ENCODE measurements at places on chromosomes 16 and 17.

GRCh38 chr16:48833461-48833860 is 223.5 kb upstream of the N4BP1 start:
- no peak for DNase-seq

DNA sequence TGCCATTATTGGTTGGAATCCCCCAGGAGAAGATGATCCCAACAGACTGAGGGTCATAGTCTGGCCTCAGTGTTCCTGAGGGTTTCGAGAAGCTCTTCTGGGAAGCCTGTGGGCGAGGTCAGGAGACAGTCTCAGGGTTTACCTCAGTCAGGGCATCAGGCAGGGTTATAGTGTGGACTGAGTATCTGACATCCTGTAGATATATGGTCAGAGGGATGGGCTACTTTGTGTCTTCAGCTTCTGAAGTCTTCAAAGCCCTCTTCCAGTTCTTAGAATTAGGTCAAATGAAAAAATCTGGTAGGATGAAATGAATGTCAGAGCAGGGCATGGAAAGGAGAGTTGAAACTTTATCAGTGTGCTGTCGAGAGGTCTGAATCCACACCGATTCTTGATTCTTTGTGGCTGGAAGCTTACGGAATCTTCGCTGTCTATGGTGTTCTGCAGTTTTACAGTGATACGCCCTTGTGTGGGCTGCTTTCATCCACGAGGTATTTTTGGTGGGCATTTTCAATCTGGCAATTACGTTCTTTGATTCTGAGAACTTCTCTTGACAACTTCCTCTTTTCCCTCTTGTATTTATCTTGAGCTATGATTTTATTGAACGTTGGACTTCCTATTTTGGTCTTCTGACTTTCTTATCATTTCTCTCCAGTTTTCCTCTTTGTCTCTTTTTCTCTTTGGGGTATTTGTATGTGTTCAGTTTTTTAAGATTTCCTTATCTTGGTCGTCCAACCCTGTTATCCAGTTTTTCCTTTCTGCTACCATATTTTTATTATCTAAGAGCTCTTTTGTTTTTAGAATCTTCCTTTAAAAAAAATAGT is 30.4 kb downstream of the BPTF start:
- DNase-seq = no peak

DNA sequence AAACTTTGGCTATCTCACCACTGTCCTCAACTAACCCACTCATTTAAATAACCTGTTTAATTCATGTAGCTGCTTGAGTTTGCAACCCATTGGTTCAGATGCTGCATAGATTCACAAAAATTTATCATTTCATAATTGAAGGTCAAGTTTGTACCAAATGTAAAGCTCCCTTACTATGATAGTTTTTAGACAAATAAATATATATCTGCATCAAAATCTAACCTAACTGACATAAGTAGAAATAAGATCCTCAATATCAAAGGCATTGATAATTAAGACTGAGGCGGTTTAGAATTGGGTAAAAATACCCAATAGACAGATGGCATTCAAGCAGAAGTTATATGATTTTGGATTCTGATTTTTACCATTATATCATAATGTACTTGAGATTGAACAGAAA is 132.9 kb upstream of the NACA2 start:
- DNase-seq = no peak

DNA sequence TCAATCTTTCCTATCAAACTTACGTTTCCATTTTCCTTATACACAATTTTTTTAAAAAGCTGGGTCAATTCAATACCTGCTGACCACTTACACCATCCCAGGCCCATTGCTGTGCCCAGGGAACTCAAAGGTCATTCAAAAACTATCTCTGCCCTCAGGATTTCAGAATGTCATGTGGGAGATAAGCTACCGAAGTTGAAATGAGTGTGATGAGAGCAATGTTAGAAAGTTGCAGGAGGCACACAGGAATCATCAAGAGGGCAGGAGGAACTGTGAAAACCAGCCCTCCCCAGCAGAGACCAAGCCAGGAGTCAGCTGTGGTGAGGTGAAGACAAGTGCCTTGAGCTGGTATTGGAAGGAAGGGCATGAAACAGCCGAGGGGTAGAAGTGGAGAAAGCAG is 195.9 kb downstream of the HS3ST3A1 start:
- no peak for DNase-seq

GRCh38 chr17:37106049-37106448 is 157.3 kb downstream of the AATF start:
- DNase-seq = no peak

GRCh38 chr17:58411408-58411894 is 5.9 kb downstream of the RNF43 start:
- DNase-seq = no peak

- DNase-seq = no peak
These were observed 16.5 kb downstream of the KATNIP start for GRCh38 chr16:27566417-27566816.

- DNase-seq = no peak
These were observed 26.4 kb downstream of the EEF2K start for GRCh38 chr16:22232277-22233036.

GRCh38 chr17:1769822-1770477 is 8.1 kb downstream of the SERPINF1 start:
- DNase-seq = no peak

GRCh38 chr16:87435372-87436224 is 43.5 kb downstream of the MAP1LC3B start:
- no peak for DNase-seq

- no peak for DNase-seq
These were observed 41.8 kb downstream of the TANGO6 start for GRCh38 chr16:68884861-68885720.

DNA sequence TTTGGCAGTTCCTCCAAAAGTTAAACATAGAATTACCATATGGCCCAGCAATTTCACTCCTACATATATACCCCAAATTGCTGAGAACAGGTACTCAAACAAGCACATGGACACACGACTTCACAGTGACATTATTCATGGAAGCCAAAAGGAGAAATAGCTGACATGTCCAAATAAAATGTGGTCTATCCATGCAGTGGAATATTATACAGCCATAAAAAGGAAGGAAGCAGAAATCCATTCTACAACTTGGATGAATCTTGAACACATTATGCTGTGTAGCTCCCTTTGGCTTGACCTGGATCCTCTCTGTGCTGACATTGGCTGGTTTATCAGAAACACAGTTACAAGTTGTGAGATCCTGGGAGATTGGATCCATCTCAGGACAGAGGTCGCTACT is 370.9 kb upstream of the EEF2KMT start:
- DNase-seq = no peak

- DNase-seq = no peak
These were observed 79.3 kb downstream of the VMP1 start for GRCh38 chr17:59786536-59787319.

GRCh38 chr16:15907863-15908478 is 19.6 kb upstream of the CEP20 start:
- DNase-seq = no peak

DNA sequence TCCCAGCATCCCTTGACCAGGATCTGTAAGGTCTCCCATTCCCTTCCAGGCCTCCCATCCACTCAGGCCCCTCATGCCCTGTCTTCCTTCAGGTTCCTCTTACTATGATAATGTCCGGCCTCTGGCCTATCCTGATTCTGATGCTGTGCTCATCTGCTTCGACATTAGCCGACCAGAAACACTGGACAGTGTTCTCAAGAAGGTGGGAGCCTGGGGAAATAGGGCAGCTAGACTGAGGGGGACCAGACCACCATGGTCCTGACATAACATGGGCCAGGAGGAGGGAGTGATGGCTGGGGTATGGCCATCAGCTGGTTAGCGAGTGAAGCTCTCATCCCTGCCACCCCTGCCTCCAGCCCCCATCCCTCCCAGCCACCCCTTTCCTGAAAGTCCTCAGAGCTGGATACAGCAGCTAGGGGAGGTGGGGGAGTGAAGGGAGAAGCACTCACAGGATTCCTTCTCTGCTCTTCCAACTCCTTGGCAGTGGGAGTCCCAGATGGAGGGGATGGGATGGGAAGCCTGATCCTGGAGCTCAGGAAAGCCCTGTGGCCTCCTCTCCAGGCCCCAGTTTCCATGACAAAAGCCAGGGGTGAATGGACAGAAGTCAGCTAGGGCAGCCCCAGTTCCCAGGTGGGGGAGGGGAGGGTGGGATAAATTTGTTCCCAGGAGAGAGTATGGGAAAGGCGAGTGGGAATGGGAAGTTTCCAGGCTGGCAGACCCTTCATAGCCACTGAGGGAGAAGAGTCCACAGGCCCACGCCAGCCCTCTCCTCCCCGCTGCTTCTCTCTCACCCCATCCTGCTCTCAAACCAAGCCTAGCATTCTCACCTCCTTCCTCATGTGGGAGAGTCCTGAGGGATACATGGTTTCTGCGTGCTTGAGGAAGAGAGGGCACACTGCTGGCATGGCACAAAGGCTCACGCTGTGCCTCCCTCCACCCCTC is 2.3 kb downstream of the RND2 start:
- no peak for DNase-seq

DNA sequence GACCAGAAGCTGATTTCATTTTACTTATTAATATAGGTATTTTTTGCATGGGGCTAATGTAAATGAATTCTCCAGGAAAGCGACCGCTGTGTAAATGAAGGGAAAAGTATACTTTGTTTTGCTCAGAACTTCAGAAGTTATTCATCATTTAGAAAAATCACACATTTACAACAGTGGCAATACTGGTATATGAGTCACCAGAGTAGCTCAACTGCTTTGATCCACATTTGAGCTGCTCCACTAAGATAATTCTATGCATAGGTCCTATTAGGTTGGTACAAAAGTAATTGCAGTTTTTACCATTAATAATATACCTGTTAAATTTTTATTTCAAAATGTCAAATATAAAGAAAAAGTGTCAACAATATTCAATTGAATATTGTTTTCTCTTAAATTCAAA is 22.9 kb upstream of the DYNLRB2 start:
- no peak for DNase-seq

DNA sequence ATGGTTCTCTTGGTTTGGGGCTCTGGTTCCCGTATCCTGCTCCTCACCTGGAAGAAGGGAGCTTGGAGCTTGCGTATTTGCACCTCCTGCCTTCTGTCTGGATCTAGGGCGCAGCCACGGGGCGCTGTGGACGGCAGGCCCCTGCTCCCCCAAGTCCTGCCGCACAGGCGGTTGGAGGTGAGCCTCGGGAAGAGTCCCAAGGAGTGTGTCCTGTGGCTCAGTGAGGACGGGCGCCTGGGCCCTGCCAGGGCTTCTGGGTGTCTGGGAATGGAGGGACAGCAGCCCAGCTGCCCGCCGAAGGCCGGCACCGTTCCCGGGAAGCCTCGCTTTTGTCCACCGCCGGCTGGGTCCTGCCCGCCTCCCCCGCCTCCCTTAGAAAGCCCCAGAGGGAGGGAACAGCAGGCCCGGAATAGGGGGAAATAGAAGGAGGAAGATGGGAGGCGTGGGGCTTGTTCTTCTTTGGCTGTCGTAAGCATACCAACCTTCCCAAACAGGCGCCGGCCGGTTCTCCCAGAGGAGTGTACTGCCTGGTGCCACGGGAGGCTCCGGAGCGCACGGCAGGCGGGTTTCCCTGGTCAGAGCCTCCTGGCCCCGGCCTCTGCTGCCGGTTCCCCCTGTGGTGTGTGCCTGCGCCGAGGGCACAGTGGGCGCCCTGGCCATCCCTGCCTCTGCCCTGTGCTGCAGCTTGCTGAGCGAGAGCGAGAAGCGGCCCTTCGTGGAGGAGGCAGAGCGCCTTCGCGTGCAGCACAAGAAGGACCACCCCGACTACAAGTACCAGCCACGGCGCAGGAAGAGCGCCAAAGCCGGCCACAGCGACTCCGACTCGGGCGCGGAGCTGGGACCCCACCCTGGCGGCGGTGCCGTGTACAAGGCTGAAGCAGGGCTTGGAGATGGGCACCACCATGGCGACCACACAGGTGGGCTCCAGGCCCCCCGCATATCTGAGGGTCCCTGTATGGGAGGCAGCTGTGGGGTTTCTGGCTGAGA is 1.8 kb downstream of the SOX8 start:
- DNase-seq = no peak

DNA sequence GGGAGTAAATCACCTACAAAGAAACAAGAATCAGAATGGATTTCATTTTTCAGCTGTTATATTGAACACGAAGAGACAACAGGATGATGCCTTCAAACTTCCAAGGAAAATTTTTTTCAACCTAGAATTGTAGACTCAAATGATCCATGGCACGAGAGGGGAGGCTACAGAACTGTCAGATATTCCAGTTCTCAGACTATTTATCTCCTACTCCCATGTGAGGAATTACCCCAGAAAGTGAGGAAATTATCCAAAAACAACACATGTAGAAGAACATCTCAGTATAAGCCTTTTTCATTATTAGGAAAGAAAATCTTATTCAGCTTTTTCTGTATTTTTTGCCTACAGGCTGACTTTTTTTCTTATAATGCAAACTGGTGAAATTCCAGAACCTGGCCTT is 5.5 kb upstream of the ASGR2 start:
- no peak for DNase-seq

DNA sequence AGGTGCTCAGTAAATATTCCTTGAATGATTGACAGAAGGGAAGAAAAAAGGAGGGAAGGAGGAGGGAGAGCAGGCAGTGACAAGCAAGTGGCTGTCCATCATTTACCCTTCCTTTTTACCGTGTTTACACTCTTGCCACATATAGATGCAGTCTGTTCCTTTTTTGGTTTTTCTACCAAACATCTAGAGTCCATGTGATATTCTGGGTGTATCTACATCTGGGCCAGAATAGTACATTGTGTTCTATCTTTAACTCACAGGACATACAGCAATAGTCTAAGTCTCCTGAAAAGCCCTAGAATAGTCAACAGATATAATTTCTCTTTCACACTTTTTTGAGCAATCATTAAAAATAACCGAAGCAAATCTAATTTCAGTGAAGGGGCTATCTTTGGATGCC is 33.5 kb downstream of the KCNJ2 start:
- no peak for DNase-seq

GRCh38 chr17:28041844-28042656 is 427 bp upstream of the NLK start:
- no peak for DNase-seq

DNA sequence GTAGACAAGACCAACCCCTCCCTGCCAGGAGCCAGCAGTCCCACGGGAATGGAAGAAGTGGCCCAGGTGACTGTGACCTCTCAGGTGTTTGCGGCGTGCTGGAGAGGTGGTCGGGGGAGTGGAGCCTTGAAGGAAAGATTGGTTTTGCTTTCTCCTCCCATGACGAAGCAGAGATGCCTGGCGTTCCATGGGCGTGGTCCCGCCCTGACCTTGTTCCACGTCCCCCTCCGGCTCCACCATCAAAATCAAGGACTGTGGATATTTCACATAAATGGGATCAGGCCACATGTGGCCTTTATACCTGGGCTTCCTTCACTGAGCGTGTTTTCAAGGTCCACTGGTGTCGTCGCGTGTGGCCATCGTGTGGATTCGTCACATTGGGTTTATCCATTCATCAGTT is 270.6 kb upstream of the TNRC6C start:
- no peak for DNase-seq

- no peak for DNase-seq
These were observed 15.4 kb downstream of the DEXI start for GRCh38 chr16:10926867-10927266.

GRCh38 chr17:74877592-74878548 is 5.1 kb upstream of the FDXR start:
- no peak for DNase-seq

DNA sequence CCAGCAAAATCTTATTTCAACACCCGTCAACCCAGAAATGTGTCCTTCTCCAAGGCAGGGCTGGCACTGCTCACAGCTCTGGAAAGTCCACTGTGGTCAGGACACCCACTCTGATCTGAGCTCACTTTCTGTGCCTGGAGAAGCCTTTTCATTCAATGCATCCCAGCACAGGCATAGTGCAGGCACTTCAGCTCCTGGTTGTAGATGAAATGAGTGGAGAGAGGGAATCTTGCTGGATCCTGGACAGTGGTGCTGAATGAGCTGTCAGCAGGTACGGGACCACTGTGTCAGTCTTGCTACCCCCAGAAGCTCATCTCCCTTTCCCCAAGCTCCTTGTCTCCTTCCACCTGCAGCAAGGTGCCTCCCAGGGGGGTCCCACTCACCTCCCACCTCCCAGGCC is 86.1 kb upstream of the SALL1 start:
- DNase-seq = no peak

All from stimulated activated CD4-positive, alpha-beta T cell treated with anti-CD3 and anti-CD28 coated beads, TNF-alpha, amount 100 ng/mL, for 1 hour (primary cell).